ENCODE measurements at places on chromosomes 1 and 21.
A peak's percentile ranks its signal among the peaks of the same experiment; 100 is the strongest.

DNA sequence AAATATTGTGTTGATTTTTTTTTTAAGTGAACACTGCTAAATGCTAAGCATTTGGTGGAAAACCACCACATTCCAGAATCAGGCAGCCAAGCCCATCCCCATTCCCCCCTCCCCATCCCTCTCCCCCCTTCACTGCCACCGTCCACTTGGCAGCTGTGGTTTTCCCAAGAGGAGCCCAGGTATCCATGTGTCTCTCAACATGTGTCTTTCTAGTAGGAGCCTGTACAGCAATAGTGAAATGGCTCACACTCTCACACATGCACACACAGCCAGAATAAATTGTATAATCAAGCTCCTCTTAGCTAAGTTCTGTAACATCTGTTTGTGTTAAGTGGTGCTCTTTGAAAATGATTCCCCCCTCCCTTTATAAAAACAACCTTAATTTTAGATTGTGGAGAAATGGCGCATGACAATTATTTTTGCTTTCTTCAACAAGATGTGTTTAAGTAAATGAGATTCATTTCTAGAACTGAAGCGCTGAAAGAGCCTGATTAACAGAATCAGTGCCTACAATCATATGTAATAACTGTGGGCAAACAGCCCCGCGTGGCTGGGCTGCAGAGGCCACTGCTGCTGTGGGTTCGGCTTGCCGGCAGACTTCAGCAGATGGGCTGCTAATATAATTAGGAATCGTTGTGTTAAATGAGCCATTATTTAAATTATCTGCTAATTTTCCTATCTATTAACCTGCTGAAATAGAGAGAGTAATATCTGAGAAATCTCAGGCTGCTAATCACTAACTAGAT is 43.3 kb downstream of the BACE2 start:
- peak; percentile 2 for DNase-seq

- no peak for DNase-seq
Measured at GRCh38 chr1:53539711-53540603, 80.8 kb downstream of the DMRTB1 start.

GRCh38 chr1:4027492-4028138 is 127.5 kb upstream of the C1orf174 start:
- no peak for DNase-seq

DNA sequence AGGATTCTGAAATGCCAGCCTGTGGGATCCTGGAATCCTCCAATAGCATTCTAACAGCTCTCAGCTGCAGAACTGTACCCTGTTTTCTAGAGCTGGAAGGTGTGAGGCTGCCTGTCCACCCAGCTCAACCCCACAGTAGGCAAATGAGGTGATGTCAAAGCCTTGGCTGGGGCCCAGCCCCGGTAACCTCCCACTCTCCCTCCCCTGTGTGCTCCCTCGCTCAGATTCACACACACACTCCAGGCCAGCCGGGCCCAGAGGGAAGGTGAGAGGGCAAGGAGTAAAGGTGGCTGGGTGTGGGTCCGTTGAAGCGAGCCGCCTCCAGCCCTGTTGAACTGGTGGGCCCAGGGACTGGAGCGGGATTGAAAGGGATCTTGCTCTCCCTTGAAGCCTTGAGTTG is at the start of gene BSND:
Gene BSND, plus strand, starts transcription at position 257 of the 400 bp plus-strand sequence. CDS start 254 bp downstream, outside the sequence.
- no peak for DNase-seq

DNA sequence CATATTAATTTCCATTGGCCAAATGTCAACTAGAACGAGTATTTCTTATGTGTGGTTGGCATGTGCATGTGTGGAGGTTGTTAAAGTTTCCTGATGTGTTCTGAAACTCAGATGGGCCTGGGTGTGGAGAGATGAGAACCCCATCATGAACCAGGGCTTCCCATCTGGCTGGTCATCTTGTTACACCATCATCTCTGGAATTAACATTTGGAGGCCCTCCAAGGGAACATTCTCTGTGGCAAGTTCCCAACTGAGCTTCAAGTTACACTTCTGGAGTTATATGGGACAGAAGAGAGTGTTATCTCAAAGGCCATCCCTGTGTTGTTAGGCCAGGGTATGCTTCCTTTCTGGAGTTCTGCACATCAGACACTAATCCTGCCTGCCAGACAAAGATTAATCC is 183.6 kb downstream of the TTLL7 start:
- peak; percentile 15 for DNase-seq

GRCh38 chr1:10195570-10195969 is 14.8 kb upstream of the KIF1B start:
- DNase-seq = no peak

GRCh38 chr1:116739371-116740012 is 14.7 kb upstream of the CD2 start:
- no peak for DNase-seq

GRCh38 chr1:155899683-155900082 is 11.5 kb downstream of the RIT1 start:
- DNase-seq = no peak

- no peak for DNase-seq
Measured at GRCh38 chr1:117662667-117663066, 56.8 kb downstream of the TENT5C start.

DNA sequence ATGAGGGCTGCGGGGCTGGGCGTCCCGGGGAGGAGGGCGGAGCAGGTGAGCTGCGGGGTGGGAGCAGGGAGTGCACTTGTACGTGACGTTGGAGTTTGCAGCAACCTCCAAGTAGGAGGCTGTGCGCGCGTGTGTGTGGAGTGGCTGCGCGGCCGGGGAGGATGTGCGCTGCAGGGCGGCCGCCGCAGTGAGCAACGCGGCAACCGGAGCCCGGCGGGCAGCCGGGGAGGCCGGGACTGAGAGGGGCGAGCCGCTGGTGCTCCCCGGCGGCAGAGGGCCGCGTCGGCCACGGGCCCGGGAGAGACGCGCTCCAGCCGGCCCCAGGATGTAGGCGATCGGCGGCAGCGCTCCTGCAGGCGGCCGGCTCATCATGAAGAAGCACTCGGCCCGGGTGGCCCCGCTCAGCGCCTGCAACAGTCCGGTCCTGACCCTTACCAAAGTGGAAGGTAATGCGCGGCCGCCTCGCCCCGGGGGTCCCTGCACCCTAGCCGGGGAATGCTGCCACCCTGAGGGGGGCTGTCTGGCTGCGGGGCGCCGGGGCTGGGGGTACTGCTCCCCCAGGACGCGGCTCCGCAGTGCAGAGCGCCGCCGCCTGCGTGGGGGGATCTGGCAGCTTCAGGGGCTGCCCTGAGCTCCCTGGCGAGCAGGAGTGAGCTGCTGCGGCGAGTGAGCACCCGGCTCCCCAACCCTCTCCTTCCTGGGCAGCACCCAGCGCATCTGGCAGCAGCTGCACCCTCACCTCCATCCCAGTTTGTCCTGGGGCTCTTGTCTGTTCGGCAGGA is 158.9 kb upstream of the COA6 start:
- DNase-seq = no peak

DNA sequence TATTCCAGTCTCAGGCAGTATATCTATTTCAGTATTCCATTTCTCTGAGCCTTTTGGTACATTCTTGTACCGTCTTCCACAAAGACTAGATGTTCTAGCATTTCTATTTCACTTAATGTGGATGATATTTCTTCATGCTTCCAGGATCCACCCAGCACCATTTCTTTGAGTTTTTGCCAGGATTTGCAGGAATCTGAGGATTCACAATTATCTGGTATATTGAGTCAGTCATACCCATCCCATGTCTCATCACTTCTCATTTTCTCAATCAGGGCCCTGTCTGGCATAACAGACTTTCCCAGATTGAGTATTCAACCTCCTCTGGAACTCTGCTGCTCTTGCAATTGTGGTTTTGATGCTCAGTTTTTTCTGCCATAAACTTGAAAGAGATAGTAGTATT is 20.9 kb upstream of the COL11A1 start:
- no peak for DNase-seq

DNA sequence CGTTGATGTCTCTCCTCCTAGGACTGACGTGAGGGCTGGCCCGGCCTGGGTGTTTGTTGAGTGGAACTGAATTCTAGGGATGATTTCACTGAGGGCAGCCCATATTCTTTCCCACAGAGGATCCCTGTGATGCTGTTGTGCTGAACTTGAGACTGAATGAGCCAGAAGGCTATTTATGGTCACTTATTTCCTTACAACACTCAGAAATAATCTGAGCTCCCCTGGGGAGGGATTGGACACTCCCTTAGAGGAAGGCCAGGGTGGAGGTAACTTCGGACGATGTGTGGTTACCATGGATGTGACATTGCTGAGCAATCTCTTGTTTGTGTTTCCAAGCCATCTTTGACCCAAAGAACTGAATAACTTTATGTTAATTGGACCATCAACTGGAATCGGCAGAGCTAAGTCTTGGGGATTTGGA is 5.1 kb upstream of the TMCO4 start:
- DNase-seq = no peak
